ENCODE measurements at places on chromosomes 11 and 22. TPM values are rescaled to one million over a fixed set of nuclear protein-coding genes. Genes with fewer than 3 reads are reported as not detected.

The MAP6 gene
- 1.9 TPM for total RNA-seq

The SLC29A2 gene
- total RNA-seq: 5.8 TPM

The CRYBB3 gene
- total RNA-seq: not detected

The MIOX gene
- total RNA-seq: not detected

The BIRC3 gene
- total RNA-seq: 48.1 TPM

The TRPC6 gene
- total RNA-seq: 0.71 TPM

The CD3E gene
- total RNA-seq: not detected

The KCNJ5 gene
- total RNA-seq: 0.12 TPM

The CELSR1 gene
- total RNA-seq: 29.1 TPM

The NUDT8 gene
- total RNA-seq: 13.7 TPM

All from A549 treated with ZK216348 at 1 μM for 4 hours (cell line).